CMK (cell line): ENCODE measurements at places on chromosomes 3 and 15.

DNA sequence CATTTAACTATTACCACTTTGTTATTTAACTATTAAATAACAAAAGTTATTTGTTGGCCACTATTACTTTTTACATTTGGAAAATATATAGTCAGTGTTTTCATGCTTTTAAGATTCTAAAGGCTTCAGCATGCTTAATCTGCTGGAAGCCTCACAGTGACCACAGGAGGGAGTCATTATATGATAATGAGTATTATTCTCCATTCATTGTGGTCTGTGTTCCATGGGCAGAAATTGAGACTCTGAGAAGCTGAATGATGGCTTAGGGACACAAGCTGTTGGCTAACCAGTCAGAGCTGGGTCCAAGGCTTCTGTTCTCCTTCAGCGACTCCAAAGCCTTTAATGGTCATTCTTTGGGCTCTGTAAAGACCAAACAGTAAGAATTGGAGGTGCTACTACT is 64.7 kb downstream of the BFSP2 start:
- no peak for DNase-seq

GRCh38 chr3:116265320-116265695 is 180.0 kb downstream of the LSAMP start:
- DNase-seq: no peak

GRCh38 chr3:189954733-189955665 is 165.7 kb downstream of the P3H2 start:
- no peak for DNase-seq

- DNase-seq: no peak
Measured at GRCh38 chr3:134067531-134068161, 37.9 kb upstream of the SLCO2A1 start.

DNA sequence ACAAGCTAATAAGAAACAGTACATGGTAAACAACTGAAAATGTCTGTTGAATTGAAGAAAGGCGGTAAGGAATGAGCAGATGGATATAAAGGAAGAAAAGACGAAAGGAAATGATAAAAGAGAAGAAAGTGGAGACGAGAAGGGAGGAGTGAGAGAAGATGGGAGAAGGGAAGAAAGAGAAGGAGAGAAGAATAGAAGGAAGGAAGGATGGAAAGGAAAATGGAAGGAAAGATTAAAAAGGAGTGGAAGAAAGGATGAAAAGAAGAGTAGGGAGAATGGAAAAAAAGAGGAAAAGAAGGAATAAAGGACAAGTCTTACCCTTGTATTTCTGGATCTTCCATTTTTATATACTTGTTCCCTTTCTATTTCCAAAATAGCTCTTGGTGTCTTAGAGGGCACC is 17.7 kb downstream of the CPNE4 start:
- DNase-seq: no peak

- DNase-seq: peak; percentile 49
Measured at GRCh38 chr15:96356494-96357455, 26.3 kb downstream of the NR2F2 start.

- DNase-seq: no peak
Measured at GRCh38 chr3:176447369-176447768, 749.9 kb downstream of the TBL1XR1 start.

- no peak for DNase-seq
Measured at GRCh38 chr3:38264353-38264771, 1.2 kb upstream of the SLC22A13 start.

DNA sequence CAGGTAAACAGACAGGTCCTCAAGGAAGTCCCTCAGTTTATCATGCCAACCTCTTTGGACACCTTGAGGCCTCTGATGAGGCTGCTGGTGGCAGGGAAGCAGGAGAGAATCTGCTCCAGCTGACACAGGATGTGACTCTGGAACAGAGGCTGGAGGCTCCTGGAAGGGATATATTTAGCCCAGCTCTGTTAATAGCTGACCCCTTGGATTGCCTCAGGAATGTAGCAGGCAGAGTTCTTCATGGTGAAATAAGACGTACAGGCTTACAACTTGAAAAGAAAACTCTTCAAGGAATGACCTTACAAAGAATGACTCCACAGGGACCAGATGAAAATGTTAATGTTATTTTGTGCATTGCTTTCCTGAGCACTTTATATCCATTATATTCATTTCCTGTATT is 90.5 kb downstream of the AQP9 start:
- no peak for DNase-seq

- no peak for DNase-seq
Measured at GRCh38 chr3:164049847-164050246, 1028.4 kb downstream of the SI start.
